Fibroblast of skin of scalp (primary cell): ENCODE measurements at places on chromosomes 7 and 10.

- no peak for DNase-seq
Measured at GRCh38 chr10:97203220-97203619, 17.5 kb upstream of the SLIT1 start.

DNA sequence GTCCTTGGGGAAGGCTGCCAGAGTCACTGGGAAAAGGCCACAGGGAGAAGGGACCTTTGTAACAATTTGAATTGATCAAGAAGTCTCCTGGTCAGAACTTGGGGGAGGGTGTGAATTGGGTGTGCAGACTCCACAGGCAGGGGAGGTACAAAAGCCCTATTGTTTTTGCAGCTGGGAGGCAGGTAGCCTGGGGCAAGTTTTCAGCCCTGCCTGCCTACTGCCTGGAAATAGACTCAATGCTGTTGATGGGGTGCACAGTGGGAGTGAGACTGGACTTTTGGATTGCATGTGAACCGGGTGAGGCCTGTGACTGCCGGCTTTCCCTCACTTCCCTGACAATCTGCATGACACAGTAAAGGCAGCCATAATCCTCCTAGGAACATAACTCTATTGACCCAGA lies 947.0 kb downstream of the REEP3 start:
- DNase-seq, result no peak

DNA sequence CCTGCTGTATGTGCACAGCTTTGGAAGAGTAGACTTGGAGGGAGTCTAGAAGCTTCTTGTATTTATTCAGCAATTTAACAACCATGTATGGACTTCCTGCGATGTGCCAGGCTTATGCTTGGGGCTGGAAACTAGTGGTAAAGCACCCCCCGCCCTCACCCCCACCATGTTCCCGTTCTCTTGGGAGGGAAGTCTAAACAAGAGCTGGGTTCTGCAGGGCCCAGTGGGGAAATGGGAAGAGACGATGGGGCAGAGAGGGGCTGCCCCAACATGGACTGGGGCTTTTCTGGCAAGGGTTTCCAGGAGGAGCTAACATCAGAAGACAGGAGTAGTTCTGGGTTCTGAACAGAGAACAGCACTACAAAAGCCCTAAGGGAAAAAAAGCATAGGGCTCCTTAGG lies 8.0 kb downstream of the RASSF4 start:
- no peak for DNase-seq

DNA sequence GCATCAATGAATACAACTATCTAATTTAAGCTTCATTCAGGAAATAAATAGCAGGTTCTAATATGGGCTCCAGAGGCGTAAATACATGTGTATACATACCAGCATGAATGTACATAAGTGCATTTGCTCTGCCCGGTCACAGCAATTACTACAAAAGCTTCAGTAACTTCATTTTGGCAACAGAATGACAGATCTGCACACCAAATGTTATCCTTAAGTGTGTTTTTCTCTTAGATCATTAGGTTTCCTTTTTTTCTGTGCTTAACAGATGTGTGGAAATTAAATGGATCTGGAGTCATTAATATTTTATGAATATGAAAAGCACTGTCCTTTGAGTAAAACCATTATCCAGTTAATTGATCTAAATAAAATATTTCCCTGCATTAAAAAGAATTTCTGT lies 159.0 kb upstream of the MEOX2 start:
- no peak for DNase-seq

DNA sequence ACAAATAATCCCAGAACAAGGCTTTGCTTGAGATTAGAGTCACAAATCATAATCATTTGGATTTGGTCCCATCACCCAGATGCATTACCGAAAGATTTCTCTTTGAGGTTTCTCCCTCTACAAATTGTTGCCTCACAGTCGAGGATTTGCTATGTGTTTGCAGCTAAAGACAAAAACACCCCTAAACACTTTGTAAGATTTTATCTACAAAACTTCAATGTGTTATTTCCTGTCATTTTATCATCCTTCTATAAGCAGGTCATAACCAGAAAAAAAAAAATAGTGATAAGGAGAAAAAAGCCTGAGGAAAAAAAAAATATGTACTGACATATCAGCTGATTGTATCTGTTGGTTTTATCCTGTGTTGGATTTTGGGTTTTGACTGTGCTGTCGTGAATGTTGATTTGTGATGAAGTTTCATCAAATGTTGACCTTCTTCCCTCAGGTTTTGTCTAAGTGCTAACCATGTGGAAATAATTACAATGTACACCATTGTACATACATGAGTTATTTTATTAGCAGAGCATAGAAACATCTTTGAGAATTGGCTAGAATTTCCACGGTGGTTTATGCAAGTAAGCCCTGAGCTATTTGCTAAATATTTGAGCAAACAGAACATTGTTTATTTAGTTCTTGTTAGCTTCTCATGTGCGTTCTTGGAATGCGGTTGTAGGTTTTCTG lies 274.4 kb downstream of the NEBL start:
- peak; percentile 89 for DNase-seq

DNA sequence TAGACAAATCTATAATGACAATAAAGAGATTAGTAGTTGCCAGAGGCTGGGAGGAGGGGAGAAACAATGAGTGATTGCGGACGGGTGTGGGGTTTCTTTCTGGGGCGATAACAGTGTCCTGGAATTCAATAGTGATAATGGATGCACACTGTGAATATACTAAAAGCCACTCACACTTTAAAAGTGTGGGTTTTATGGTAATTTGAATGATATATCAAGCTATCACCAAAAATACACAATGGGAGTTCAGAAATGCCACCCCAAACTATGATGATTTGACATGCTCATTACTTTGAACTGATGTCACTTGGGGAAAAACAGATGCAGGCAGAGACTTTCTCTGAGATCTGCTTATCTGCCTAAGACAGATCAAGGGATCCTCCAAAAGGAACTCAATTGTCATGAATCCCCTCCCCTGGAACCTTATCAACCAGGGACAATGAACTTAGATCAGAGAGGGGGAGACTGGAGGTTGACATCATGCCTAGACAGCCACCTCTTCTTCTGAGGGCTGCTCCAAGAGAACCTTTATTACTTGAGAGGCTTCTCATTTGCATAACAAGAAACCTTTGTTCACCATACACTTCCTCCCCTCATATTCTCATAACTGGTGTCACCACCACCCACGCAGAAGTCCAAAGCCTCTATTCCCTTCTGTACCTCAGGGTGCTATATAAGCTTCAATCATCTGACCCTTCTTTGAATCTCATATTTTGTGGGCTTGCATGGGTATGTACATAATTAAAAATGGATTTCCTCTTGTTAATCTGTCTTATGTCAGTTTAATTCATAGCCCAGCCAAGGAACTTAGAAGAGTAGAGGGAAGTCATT lies 14.8 kb upstream of the ZC3HAV1 start:
- no peak for DNase-seq

DNA sequence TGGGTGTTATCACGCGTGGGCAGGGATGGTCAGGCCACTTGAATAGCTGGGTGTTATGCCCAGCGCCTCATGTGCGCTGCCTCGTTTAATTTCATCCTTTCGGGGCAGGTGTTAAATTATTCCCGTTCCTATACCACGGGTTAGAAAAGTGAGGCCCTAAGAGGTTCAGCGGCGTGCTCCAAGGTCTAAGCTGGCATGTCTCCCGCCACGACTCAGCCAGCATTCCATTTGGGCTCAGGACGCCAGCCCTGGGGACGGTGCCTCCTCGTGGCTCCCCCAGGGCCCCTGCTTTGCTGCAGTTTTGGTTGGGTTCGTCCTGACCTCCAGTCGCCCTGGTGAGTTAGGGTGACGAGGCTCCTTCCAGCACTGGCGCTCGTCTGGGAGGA lies 124.5 kb downstream of the TRRAP start:
- no peak for DNase-seq

DNA sequence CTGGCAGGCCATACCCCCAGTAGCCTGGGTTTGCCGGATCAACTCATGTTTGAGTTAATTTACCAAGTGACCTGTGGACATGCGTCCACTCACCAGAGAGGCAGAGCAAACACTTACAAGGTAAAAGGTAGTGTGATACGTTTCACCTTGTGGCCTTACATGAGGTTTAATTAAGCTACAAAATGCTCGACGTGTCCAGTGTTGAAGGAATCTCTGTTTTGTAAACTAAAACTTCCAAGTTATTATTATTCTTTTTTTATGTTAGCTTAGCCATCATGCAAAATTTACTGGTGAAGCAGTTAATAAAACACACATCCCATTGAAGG lies 42.9 kb downstream of the RGS10 start:
- no peak for DNase-seq

DNA sequence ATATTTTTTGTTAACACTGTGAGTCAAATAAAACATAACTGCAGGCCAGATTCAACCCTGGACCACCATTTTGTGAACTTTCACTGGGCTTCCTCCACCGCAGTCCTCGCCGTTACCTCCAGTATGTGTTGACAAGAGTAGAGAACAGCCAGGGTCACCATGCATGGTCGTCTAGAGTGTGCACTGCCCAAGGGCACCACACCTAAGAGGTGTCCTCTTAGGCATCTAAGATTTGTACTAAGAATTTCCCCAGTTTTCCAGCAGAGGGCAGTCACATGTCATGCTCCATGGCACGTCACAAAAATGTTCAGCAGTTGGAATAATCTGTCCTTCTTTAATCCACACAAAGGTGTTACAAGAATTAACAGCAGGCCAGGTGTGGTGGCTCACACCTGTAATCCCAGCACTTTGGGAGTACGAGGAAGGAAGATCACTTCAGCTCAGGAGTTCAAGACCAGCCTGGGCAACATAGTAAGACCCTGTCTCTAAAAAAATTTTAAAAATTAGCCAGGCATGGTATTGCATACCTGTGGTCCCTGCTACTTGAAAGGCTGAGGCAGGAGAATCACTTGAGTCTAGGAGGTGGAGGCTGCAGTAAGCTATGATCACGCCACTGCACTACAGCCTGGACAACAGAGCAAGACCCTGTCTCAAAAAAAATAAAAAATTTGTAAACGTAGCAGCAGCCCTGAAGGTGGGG lies 71.2 kb upstream of the FOXK1 start:
- peak; percentile 66 for DNase-seq

- DNase-seq, result peak; percentile 50
Measured at GRCh38 chr7:136405931-136406777, 429.0 kb upstream of the MTPN start.

DNA sequence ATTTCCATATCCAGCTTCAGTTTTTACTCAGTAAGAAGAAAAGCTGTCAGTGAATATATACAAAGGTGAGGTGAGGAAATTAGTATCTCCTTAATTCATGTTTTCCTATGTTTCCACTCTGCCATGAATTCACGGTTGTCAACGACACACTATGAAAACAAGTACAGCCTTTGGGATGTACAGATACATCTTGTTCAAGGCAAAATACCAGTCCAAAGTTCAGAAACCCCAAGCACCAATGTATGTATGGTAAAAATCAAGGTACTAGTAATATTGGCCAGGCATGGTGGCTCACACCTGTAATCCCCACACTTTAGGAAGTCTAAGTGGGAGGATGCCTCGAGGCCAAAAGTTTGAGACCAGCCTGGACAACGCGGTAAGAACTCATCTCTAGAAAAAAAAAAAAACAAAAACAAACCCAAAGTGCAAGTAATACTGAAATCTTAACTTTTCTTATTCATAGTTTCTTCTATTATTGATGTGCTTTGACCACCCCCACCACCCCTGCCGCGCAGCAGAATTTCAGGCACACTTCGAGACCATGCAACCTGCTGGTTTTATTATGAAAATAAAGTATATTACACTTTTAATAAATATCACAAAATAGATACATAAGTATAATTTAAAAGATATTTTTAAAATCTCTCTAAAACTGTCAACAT lies 3.5 kb downstream of the ESYT2 start:
- DNase-seq, result no peak

- DNase-seq, result no peak
Measured at GRCh38 chr7:32489788-32490126, 423 bp downstream of the LSM5 start.

GRCh38 chr10:99921948-99922347 lies 87.8 kb downstream of the DNMBP start:
- DNase-seq, result no peak

GRCh38 chr7:82442492-82443035 lies 1.0 kb downstream of the CACNA2D1 start:
- DNase-seq, result no peak

- no peak for DNase-seq
Measured at GRCh38 chr7:130136579-130137167, 66.3 kb downstream of the KLHDC10 start.

DNA sequence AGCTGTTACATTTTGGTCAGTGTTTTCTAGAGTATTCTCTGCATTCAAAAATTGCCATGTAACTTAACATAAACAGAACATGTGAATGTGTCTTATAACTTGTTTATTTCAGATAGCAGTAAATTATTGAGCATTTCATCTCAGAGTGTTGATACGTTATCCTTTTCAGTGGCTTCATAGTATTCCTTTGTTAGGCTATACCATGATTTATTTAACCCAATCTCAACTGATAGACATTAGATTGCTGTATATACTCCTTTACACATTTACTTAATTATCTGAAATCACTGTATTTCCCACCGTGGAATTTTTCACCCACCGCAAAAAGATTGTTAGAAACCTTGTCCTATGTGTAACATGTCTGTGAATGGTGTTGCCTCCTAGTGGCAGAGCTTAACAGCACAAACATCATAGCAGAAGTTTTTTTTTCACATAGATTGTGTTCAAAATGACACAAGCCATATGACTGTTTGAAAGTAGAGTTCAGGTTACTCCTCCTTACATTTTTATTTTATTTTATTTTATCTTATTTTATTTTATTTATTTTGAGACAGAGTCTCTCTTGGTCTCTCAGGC lies 21.4 kb downstream of the SLF2 start:
- DNase-seq, result peak; percentile 7

- peak; percentile 35 for DNase-seq
Measured at GRCh38 chr10:64430690-64431323, 909.6 kb downstream of the REEP3 start.

GRCh38 chr7:148898845-148899484 lies 14.9 kb upstream of the EZH2 start:
- no peak for DNase-seq
